Esophagus squamous epithelium (tissue), 5 donors: ENCODE measurements at places on chromosomes 7 and 10.

- H3K27me3 ChIP-seq: no peaks in the 10 kb centered on the region
- H3K4me1 ChIP-seq: no peaks in the 10 kb centered on the region
- no peak overlapping the region for H3K27ac ChIP-seq
- no peaks in the 10 kb centered on the region for H3K36me3 ChIP-seq
Observed at GRCh38 chr7:97421307-97421930, 303.9 kb downstream of the SDHAF3 start.

GRCh38 chr7:15561835-15562234, at the start of gene AGMO:
Gene AGMO (minus strand): TSS chr7:15562015.
- peak within 1 kb of the TSS; percentile 8 for H3K27ac ChIP-seq
- H3K36me3 ChIP-seq: no peaks in the 10 kb centered on the region
- DNase-seq: no peak
- H3K4me1 ChIP-seq: no peaks in the 10 kb centered on the region
- no peak within 1 kb of the TSS for H3K4me3 ChIP-seq

DNA sequence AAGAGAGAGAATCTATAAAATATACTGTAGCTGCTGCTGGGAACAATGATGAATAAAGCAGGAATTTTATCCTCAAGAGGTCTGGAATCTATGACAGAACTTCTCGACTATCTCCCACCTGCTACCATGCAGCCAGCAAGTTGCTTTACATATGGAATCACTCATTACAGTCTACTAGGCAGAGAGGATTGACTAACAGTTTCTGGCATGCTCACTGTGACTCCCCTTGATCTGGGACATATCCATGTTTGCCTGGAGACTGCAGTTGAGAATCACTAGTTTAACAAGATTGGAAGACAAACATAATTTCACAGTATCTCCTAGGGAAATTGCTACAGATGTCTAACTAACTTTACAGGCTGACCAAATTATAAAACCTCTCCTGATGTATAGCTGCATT, 13.3 kb downstream of the GPR37 start:
- no peak overlapping the region for H3K4me3 ChIP-seq
- H3K4me1 ChIP-seq: no peaks in the 10 kb centered on the region
- no peaks in the 10 kb centered on the region for H3K27me3 ChIP-seq
- H3K27ac ChIP-seq: no peak overlapping the region

DNA sequence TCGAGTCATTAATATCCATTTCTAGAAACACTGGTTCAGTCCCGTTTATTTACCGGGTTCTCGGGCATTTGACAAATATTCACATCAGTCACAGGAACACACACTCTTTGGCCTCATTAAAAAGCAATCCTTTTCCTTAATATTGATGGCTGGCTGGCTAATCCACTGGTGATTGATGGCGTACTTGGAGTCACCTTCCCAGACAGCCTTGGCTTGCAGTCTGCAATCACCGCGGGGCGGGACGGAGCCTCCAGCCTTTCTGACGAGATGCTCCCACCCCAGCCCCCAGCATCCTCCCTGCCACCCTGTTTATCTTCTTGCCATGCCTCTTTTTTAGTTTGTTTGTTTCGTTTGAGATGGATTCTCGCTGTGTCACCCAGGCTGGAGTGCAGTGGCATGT, 36.6 kb downstream of the SRRM3 start:
- H3K4me1 ChIP-seq: no peaks in the 10 kb centered on the region
- H3K27me3 ChIP-seq: no peaks in the 10 kb centered on the region
- H3K27ac ChIP-seq: no peak overlapping the region
- no peak for DNase-seq

DNA sequence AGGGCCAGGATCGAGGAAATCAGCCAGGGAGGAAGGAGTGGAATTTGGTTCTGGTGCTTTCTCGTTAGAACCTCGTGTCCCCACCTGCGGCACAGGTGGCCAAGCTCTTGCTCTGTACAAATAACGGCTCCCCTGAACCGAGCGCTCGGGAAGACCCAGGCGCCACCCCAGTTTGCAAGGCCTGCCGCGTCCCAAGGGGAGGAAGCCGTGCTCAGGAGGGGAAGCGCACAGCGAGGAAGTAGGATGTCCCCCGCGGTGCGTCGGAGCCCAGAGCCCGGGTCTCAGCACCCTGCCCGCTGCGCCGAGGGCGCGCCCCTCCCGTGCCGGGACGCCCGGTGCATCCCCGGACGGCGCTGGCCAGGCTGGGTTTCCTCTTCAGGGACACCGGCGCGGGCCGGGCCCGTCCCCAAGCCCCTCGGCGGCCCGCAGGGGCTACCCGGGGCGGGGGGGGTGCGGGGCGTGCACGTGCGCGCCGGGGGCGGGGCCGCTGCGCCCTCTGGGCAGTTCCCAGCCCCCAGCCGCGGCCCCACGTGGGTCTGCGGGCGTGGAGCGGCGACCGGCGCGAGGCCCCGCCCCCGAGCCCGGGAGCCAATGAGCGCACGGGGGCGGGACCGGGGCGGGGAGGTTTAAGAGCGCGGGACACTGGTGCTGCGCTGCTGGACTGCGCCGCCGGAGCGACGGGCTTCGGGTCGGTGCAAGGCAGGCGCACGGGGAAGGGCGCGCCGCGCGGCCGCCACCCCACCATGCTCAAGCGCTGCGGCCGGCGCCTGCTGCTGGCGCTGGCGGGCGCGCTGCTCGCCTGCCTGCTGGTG, at the start of gene LFNG:
Gene LFNG, plus strand, starts transcription at position 656 of the 812 bp plus-strand sequence. Its CDS starts 88 bp downstream, at position 744.
- H3K36me3 ChIP-seq: no peaks in the 10 kb centered on the region
- peaks cover 79% of the 10 kb centered on the region for H3K27me3 ChIP-seq
- peaks cover 43% of the 10 kb centered on the region for H3K4me1 ChIP-seq
- peak within 1 kb of the TSS; percentile 88 for H3K27ac ChIP-seq
- peak within 1 kb of the TSS; percentile 69 for H3K4me3 ChIP-seq
- DNase-seq: no peak
